CD4-positive, alpha-beta T cell (primary cell): ENCODE measurements at places on chromosomes 16 and 17. TPM values are rescaled to one million over a fixed set of nuclear protein-coding genes. Genes with fewer than 3 reads are reported as not detected.

Gene RGS11
- not detected for total RNA-seq

Gene ZNF174
- total RNA-seq: 5.6 TPM

Gene PRR15L
- total RNA-seq: not detected

Gene ITFG1
- 18.0 TPM for total RNA-seq

DNA sequence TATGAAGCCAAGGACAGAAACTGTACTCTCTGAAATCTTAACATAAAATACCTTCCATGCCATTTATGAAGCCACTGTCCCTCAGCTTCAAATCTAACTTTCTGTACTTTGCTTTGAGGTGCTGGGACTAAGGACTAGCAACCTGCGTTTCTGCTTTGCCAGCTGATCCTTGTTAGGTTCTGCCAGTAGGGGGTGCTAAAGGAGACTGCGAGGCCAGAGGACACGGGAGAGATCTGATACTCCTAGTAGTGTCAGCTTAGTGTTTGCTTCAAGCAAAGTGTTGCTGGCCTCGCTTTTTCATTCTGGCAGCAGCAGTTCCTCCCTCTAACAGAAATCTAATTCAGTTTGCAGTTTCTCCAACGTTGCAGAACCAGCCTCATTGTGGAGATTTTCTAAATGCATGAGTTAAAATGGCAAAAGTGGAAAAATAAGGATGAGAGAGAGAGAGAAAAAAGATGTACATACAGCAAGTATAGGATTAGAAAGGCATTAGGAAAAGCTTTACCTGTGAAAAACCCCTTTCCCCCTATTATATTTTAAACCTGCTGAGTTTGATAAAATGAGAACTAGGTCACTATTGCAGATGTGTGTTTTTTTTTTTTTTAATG, 297.5 kb downstream of the CA10 start:
- H3K27ac ChIP-seq: no peak overlapping the region
- H3K27me3 ChIP-seq: no peaks in the 10 kb centered on the region
- DNase-seq: no peak
- H3K4me3 ChIP-seq: no peak overlapping the region
- H3K4me1 ChIP-seq: no peaks in the 10 kb centered on the region

DNA sequence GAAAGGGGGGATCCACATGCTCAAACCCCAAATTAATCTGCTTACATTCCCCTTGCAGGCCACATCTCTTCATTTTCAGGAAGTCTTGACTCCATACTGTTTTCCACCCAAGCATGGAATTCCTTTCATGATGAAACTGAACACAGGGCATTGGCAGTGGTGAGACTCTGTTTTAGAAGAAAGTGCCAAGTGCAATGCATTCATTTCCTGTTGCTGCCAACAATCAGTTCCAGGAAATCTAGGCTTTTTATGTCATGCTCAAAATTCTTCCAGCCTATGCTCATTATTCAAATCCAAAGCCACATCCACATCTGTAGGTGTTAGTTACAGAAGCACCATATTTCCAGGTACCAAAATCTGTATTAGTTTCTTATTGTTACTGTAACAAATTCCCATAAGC, 4.1 kb downstream of the CCL2 start:
- H3K4me3 ChIP-seq: no peak overlapping the region
- H3K36me3 ChIP-seq: no peaks in the 10 kb centered on the region
- DNase-seq: no peak
- H3K27ac ChIP-seq: no peak overlapping the region
- H3K4me1 ChIP-seq: no peaks in the 10 kb centered on the region
- peaks cover 24% of the 10 kb centered on the region for H3K27me3 ChIP-seq

- no peak for DNase-seq
- peaks cover 3% of the 10 kb centered on the region for H3K27me3 ChIP-seq
- no peaks in the 10 kb centered on the region for H3K4me1 ChIP-seq
- H3K27ac ChIP-seq: no peak overlapping the region
Observed at GRCh38 chr16:10558746-10559641, 21.4 kb downstream of the EMP2 start.

DNA sequence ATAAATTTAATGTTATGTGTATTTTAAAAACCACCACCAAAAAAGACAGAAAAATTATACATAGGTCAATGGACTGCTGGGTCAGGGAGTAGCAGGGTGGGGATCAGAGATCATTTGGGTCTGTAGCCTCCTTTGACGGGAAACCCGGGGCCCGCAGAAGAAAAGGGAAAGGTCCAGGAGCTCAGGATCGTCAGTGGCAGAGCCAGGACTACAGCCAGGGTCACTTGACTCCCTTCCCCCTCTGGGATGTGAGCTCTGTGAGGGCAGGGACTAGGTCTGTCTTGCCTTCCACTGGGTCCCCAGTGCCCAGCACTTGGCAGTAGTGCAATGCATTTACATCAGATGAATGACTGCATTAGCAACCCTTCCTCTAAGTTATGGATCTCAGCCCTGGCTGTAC, 62.1 kb downstream of the TOM1L2 start:
- peaks cover 1% of the 10 kb centered on the region for H3K36me3 ChIP-seq
- H3K4me1 ChIP-seq: no peaks in the 10 kb centered on the region
- no peak overlapping the region for H3K4me3 ChIP-seq
- H3K27ac ChIP-seq: no peak overlapping the region

DNA sequence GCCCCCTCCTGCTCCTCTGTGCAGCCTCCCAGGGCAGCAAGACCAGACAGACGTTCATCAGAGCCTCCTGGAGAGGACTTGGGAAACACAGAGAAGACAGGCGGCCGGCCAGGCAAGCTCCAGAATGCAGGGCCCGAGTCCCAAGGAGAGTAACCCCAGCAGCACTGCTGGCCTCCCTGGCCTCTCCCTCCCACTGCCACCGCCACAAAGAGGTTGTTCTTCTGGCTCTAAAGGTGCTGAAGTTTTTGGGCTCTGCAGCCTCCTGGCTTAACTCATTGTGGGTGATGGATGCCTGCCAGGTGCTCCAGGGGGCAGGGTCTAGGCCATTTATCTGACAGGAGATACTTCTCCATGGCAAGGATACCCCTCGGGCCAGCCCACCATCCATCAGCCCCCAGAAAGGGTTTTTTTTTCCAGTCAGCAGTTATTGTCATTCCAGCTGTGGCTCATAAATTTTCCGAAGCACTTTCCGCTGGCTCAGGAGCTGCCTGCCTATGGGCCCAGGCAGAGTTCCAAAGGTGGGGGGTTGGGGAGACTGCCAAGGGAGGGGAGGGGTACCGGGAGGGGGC, 32.0 kb upstream of the MRPS23 start:
- DNase-seq: no peak
- no peaks in the 10 kb centered on the region for H3K27me3 ChIP-seq
- H3K4me3 ChIP-seq: no peak overlapping the region
- peaks cover 7% of the 10 kb centered on the region for H3K4me1 ChIP-seq
